ENCODE measurements at places on chromosomes 2 and 18.

DNA sequence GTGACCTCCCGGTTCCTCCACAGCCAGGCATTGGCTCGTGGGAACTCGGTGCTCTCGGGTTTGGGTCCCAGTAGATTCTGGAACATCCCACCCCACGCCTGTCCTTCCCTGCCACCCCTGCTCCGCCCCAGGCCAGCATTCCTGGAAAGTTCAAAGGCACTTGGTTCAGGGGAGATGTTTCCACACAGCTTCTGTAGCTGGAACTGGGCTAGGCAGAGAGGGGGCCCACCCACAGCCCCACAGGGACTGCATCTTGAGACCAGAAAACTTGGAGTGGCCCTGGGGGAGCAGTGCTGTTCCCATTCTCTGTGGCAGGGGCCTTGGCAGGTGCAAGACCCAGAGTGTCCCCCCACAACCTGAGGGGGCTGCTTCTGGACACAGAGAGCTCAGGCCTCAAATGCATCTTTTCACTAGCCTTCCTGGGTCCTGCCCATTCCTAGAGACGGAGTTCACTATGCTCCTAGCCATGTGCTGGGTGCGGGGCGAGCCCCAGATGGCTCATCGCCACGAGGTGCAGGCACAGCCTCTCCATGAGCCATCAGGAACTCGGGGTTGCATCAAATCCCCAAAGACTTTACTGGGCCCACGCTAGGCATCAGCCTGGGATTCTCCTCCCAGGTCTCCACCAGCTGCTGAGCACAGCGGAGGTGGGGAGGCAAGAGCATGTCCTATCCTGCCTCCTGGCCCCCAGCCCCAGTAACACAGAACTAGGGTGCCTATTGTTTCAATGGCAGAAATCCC, 68.7 kb downstream of the ZFP36L2 start:
- DNase-seq, result no peak

GRCh38 chr2:3959372-3959771, 256.0 kb downstream of the DCDC2C start:
- peak; percentile 88 for DNase-seq

GRCh38 chr2:171553858-171554257, 31.6 kb downstream of the CYBRD1 start:
- DNase-seq, result no peak

GRCh38 chr2:11097854-11098387, 57.3 kb upstream of the SLC66A3 start:
- no peak for DNase-seq

DNA sequence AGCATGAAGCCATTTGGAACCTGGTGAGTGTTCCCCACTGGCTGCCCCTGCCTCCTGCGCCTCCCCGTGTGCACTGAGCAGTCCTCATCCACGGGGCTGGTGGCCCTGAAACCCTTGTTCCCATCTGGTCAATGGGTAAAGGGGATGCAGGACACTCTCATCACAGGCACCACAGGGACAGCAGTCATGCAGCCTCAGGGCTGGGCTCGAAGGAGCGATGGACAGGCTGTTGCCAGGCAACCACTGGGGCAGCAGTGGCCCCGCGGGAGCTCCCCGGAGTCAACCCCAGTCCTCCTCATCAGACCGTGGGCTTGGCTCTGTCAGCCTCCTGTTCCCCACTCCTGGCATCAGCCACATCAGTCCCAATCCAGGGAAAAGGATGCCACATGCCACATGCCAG, 509.5 kb downstream of the EIPR1 start:
- DNase-seq, result no peak

- no peak for DNase-seq
Observed at GRCh38 chr2:70144443-70145143, 46.2 kb downstream of the C2orf42 start.

DNA sequence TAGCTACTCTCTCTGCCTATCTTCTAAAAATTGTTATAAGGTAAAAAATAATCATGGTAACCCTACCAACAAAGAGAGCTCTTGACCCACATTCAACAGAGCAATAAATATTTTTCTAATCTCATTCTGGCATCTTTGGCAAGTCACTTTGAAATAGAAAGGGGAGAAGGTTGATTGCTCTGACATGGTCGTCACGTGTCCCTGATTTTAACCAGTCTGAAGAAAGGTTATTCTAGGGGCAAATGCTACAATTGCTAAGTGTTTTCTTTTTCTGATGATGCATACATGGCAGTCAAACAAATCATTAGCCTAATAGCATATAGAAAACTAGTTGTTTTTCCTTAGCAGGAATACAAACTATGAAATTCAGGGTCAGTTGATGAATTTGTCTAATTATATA, 153.3 kb upstream of the MAP3K20 start:
- DNase-seq, result no peak

DNA sequence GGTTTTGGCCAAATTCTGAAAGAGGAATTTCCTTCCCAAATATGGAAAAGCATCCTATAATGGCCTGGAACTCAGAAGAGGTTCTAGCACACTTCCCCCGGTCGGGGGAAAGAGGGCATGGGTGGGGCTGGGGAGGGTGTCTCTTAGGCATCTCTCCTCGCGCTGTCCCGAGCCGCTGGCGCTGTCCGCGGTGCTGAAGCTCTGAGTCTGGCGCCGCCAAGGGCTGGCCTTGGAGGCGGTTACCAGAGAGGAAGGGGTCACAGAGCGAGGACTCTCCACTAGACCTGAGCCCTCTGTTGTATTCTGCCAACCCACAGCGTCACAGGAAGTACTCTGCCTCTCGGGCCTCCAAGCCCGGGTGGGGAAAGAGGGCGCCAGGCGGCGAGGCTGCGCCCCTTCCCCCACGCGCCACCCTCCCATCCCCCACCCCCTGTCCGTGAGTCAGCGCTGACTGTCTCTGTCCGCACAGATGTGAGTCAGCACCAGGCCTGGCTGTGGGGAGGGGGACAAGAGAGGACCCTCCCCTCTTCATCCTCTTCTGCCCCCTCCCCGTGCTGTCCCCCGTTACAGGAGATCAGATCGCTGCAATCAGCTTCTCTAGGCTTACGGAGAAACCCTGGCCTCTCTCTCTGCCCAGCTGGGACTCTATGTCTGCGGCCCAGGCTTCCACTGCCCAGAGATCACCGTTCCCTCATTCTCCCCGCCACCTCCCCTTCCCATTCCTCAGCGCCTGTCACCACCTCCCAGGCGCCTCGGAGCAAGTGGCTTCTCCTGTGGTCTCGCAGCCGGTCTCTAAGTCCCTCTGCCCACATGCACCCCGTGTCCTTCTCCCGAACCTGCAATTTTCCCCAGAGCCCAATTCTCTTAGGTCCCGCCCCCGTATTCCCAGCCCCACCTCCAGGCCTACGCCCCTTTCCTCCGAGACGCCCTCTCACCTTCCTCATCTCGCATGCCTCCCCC, 779 bp downstream of the PTPRN start:
- DNase-seq, result peak; percentile 56

- no peak for DNase-seq
Observed at GRCh38 chr2:234595829-234596228, 98.9 kb upstream of the ARL4C start.

DNA sequence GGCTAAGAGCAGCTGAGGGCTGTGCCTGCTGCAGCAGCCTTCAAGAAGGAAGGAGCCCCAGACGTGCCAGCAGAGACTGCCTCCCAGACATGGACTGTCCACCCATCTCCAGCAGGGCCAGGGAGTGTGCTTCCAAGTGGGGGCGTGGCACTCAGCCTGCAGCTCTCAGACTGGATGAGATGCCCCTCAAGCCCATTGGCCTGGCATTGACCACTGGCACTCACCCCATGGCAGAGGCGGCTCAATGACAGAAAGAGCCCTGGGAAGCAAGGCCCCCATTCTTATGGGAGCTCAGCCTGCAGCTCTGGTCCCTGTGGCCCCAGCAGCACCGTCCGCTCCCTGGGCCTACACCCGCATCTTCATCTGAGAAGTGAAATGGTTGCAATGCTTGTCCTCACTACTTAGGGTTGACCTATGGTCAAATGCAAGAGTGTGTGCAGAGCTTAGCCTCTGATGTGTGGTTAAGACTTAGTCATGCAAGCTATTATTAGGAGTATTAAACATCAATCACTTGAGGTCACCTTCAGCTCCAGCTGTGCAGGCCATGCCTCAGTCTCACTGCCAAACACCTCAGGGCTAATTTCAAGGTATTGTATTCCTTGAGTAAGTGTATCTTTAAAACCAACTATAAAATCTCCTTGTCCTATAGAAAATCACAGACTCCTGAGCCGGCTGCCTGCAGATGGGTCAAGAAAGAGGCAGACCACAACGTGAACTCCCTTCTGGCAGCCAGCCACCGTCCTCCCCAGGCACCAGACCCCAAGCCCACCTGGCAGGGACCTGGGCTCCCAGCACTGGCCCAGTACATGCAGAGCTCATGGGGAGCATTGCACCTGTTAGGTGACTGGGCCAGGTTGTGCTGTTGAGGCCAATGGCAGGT, 194.8 kb downstream of the NDUFA10 start:
- no peak for DNase-seq

- DNase-seq, result no peak
Observed at GRCh38 chr2:102271844-102272243, 39.5 kb upstream of the IL1RL1 start.

DNA sequence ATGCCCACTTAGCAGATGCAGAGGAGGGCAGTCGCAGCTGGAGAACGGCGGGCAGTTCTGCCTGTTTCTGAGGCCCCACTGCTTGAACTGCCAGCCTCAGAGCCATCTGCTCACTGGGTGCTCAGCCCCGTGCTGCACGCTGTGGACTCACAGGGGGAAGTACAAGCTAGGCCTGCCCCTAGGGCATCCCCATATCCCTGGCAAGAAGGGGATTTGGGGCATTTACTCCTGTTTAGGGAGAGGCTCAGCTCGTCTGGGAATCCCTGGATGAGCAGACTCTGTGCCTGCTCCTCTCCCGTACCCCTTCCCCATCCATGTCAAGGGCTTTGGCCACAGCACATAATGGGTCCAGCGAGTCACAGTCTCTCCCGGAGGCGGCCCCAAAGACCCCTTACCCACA, 169.8 kb upstream of the PKDCC start:
- DNase-seq, result no peak

- no peak for DNase-seq
Observed at GRCh38 chr2:213125646-213126347, 25.6 kb downstream of the IKZF2 start.

- no peak for DNase-seq
Observed at GRCh38 chr2:133661392-133661791, 93.1 kb upstream of the NCKAP5 start.

DNA sequence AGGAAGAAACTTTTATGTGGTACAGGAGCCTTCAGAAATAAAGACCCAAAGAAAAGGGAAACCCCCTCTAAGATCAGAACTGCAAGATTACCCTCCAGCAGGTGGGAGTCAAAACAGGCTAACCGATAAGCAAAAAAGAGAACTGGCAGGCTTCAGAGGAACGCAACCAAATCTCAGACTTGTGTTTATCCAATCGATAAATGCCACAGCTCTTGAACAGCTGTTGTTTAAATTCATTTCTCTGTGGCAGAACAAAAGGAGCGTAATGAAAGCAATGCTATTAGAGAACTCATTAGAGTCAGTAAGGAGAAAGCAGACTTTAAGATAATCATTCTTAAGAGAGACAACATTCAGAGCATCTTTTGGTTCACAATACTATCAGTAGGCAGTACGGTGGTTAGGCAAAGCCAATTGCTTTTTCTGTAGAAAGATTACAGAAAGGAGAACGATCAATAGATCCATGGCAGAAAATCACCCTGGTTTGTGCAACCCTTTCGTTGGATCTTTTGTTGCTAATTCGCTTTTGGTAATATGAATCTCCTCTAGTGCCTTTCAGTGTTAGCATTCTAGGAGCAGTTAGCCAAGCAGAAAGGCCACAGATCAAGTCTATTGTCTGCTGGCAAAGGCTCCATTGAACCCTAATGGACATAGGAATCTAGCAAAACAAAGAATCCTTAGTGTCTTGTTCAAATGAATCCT, 476.4 kb upstream of the CHST9 start:
- DNase-seq, result peak; percentile 33

DNA sequence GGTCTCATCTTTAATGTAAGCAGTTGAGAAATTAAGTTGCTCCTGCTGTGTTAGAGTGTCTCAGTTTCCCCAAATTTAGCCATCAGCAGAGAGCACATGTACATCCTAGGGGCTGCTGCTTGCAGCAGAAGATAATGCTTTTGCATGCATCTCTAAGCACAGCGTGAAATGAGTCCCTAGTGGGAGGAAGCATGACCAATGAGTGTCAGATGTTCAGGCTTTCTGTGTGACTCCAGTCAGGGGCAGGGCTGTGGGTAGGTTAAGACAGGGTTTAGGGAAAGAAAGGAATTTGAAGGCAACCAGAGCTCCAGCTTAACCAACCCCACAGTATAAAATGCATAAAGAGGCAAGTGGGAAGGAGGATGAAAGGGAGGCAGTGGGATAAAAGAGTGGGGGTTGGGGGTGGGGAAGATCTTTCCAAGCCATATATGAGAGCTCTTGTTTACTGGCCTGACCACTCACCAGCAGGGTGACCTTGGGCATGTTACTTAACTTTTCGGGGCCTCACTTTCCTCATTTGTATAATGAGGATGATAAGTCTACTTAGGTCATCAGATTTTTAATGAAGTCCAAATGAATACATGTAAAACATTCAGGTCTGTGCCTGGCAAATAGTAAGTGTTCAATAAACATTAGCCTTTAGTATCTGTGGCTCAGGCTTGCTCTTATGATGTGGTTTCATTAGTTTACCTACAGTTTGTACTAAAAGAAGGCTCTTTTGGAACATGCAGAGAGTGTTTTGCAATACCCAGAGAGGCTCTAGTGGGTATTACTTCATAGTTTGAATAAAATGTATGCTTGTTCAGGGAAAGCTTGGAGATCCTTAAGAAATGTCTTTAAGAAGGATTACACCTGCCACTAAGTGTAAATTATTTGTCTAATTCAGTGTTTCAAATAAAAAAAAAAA, 42.7 kb upstream of the PELI1 start:
- no peak for DNase-seq

DNA sequence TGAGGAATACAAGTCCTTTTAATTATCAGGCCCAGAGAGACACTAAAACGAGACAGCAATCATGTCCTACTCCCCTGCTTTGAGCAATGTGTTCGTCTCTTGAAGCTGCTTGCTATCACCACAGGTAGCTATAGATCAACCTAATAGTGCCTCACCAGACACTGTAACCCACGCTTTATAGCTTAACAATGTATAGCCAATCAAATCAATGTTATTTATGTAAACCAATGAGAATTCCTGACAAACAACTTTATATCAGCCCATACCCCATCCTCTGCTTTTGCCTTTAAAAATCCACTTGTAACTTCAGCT, 26.1 kb downstream of the TMEM247 start:
- DNase-seq, result no peak

DNA sequence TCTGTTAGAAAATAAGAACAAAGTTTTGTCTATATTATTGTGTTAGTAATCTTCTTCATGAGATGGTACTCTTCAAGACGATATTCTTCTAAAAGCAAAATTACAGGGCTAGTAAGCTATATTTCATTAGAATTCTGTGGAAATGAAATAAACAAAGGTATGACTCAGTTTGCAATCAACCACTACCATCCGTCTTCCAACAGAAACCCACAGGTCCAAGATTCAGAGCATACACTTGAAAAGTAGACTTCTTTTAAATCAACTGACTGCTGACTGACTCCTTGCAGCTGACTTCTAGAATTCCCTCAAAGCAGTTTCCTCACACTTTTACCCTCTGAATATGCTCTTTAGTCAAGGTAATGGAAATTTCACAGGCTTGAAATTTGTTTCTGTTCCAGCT, 193.7 kb downstream of the GCA start:
- DNase-seq, result no peak

All from brain (organoid and tissue), 16 donors.